ENCODE measurements at places on chromosomes 5 and 9.

- peak; percentile 41 for DNase-seq
These were observed 163.8 kb upstream of the TRPM3 start for GRCh38 chr9:71285191-71285656.

- no peak for DNase-seq
These were observed 53.4 kb downstream of the GDNF start for GRCh38 chr5:37786416-37786815.

DNA sequence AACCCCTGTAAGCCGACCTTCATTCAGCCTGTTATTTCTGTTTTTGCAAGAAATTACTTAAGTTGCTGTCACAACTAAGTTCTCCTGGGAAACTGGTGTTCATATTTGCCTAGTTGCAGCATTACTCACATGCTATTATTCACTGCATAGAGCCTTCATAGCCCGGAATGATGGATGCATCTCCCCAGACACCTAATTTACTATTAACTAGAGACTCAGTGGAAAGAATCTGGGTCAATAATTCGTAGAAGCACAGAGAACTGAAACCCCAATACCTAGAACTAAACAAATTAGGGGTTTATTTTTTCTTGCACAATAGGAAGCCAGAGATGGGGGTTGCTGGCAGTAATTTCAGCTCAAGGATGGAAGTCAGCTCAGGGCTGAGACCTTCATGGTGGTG lies 45.7 kb upstream of the FAM170A start:
- no peak for DNase-seq

- no peak for DNase-seq
These were observed 417.8 kb upstream of the CTNND2 start for GRCh38 chr5:12322042-12322441.

GRCh38 chr5:133932441-133933168 lies 35.8 kb downstream of the C5orf15 start:
- peak; percentile 42 for DNase-seq
